ENCODE measurements at places on chromosomes 16 and 17.

GRCh38 chr16:81774348-81774747 lies 4.7 kb upstream of the PLCG2 start:
- DNase-seq, result no peak

DNA sequence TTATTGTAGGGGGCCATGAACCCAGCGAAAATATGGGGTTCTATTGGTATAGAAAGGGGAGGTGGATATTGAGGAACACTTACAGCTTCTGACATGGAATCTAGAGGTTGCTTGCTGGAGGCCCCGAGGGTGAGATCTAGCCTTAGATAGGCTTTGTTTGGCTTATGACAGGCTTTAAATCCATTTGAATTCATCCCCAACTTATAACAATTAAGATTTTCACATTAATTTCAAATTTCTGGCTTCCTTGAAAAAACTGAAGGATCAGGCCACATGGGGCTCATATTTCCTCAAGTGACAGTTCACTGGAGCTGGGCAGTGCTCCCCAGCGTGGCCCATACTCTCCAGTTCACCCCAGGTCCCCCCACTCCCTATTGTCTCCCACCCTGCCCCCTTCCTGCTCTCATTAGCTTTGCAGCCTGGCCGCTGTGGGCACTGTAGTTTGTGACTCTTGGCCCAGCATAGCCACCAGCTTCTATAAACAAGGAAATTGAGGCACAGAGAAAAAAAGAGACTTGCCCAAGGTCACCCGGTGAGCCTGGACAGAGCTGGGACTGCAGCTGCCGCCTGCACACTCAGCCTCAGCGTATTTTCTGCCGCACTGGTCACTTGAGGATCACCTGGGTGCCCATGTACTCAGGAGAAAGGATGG lies 19.8 kb upstream of the ADGRG1 start:
- DNase-seq, result no peak

GRCh38 chr16:86016201-86016965 lies 117.4 kb downstream of the IRF8 start:
- peak; percentile 49 for DNase-seq

DNA sequence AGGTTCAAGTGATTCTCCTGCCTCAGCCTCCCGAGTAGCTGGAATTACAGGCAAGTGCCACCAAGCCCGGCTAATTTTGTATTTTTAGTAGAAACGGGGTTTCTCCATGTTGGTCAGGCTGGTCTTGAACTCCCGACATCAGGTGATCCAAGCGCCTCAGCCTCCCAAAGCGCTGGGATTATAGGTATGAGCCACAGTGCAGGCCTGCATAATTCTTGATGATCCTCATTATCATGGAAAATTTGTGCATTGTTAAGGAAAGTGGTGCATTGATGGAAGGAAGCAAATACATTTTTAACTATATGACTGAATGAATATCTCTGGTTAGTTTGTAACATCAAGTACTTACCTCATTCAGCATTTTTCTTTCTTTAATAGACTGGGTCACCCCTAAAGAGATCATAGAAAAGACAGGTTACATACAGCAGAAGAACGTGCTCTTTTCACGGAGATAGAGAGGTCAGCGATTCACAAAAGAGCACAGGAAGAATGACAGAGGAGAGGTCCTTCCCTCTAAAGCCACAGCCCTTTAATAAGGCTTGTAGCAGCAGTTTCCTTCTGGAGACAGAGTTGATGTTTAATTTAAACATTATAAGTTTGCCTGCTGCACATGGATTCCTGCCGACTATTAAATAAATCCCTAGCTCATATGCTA lies 38.1 kb downstream of the RND2 start:
- no peak for DNase-seq

- DNase-seq, result no peak
Measured at GRCh38 chr16:23871924-23872323, 36.1 kb downstream of the PRKCB start.

DNA sequence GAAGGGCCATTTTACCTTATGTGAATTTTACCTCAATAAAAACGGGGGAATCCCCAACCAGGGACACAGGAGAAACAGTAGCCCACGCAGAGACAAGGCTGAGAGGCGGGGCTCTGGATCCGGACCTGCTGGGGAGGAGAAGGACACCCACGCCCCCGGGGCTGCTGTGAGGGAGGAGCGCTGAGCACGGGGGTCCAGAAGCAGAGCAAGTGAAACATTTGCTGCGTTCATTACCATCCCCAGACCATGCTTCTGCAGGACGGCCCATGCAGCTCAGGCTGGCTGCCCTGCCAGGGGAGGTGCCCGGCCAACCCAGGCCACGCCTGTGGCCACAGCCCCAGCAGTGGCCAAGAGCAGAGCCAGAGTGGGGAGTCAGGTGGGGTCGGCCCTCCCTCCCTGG lies 50.0 kb downstream of the KCNJ18 start:
- no peak for DNase-seq

DNA sequence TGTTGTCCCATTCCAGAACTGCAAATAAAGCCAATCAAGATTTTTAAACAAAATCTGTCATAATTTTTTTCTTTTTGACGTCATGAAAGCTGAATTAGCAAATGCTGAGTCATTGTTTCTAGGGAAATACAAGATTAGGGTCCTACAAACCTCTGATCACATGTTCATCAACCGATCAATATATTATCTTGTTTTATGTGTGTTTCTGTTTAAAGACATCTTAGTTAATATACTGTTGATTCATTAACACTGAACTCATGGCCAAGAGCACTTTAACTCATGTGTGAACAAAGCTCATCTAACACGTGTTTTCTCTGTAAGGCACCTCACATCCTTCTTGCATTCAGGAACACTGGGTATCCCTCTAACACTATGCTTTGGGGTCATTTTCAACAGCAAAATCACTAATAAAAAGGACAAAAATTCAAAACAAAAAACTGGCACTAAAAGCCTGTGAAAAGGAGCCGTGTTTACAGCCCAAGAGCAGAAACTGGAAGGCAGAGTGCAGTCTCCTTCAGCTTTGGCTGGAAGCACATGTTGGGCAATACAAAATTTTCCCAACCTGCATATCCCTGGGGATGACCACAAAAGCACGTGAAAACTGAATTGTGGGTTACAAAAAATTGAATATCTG lies 102.5 kb downstream of the PARN start:
- no peak for DNase-seq

GRCh38 chr17:60416368-60416925 lies 5.8 kb upstream of the CHCT1 start:
- DNase-seq, result no peak

- no peak for DNase-seq
Measured at GRCh38 chr17:67514998-67515397, 137.9 kb downstream of the PITPNC1 start.

DNA sequence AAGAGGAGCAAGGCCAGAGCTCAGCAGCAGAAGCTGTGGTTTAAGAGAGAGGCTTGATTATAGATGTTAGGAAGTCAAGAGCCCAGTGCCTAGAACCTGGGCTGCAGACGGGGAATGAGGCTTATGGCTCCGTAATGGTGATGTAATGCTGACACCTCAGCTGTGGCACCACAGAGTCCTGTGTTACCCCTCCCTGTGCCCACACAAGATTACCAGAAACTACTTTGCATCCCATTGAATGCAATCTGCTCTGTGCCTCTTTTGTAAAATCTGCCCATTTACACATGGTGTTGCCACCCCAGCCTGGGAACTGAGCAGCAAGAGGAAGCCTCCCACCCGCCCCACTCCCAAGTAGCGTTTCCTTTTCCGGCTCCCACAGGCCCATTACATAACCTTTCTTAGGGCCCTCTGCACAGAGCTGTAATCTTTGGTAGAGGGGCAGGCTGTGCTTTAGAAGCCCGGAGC lies 57.0 kb downstream of the PITPNC1 start:
- no peak for DNase-seq

DNA sequence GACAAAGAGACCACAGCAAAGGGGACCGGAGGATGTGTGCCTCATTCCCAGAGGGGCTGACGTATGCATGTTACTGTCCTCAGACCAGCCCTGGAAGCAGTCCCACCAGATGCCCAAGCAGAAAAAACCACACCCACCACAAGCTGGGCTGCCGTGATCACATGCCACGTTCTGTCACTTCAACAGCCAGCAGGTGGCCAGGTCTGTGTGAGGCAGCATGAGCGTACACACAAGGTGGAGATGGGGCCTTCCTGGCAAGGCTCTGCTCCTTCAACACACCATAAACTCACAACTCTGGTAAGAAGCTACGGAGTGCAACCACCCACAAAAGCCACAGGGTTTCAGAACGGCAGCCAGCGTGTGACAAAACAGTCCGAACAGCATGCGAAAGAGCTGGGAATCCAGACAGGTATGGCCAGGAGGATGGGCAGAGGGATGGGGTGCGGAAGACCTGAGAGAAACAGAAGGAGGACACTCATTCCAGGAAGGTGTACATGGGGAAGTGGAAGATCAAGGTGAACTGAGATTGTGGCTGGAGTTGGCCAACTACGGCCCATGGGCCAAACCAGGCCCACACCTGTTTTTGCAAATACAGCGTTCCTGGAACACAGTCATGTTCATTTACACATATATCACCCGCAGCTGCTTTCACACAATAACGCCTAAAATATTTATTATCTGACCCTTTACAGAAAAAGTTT lies 27.9 kb downstream of the MBTPS1 start:
- DNase-seq, result no peak

DNA sequence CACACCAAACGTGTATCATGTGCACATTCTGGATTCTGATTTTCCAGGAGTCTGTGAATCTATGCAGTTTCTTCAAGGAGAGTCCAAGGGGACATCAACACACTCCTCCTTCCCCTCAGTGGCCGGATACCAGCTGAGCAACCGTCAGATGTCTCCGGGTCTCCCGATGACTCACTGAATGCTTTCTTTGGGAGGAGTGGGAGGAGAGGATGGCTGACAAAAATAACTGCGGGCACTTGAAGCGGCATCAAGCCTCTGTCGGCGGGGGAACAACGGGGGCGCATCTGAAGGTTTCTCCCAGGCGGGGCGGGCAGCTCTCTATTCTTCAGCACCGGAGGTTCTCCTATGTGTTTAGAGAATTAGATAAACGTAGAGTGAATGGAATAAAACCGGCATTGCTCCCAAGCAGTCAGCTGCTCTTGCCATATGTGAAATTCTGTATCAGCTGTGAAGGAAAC lies 24.6 kb upstream of the LRRC75A start:
- DNase-seq, result peak; percentile 89

GRCh38 chr17:19332371-19333131 lies 30.0 kb downstream of the B9D1 start:
- DNase-seq, result peak; percentile 34

- DNase-seq, result no peak
Measured at GRCh38 chr16:74232806-74233465, 63.7 kb upstream of the PSMD7 start.

All from dorsolateral prefrontal cortex (tissue), 122 donors.